Thoracic aorta (tissue), 2 donors: ENCODE measurements at places on chromosomes 2 and 18. TPM values are rescaled to one million over a fixed set of nuclear protein-coding genes. Genes with fewer than 3 reads are reported as not detected.

NAT8 gene
- not detected for total RNA-seq

GRCh38 chr2:37324536-37324785, 172 bp downstream of the PRKD3 start:
- H3K36me3 ChIP-seq: no peaks in the 10 kb centered on the region
- peak overlapping the region; percentile 77 for H3K27ac ChIP-seq
- DNase-seq: peak; percentile 21
- H3K27me3 ChIP-seq: no peaks in the 10 kb centered on the region
- H3K4me1 ChIP-seq: peaks cover 27% of the 10 kb centered on the region

RUFY4 gene
- 0.68 TPM for total RNA-seq

MBOAT2 gene
- 14.4 TPM for total RNA-seq

DNA sequence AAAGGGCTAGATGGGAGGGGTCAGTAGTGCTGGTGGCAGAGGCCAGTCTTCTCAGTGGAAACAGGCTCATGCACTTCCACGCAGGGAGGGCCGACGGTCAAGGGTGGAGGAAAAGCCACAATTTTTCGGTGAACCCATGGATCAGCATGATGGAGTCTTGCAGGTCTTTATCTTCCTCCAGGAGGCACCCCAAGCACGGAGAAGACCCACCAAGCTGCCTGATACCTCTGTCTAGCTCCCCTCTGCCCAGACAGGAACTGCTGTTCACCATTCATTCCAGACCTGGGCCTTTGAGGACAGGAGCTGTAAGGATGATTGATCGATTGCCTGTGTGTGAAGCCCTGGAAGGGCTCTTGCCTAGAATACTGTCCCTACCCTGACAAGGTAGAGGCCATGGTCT, 2.8 kb upstream of the LRRFIP1 start:
- no peak overlapping the region for H3K27ac ChIP-seq
